NCI-H146 (cell line): ENCODE measurements at places on chromosomes 3 and 15.

DNA sequence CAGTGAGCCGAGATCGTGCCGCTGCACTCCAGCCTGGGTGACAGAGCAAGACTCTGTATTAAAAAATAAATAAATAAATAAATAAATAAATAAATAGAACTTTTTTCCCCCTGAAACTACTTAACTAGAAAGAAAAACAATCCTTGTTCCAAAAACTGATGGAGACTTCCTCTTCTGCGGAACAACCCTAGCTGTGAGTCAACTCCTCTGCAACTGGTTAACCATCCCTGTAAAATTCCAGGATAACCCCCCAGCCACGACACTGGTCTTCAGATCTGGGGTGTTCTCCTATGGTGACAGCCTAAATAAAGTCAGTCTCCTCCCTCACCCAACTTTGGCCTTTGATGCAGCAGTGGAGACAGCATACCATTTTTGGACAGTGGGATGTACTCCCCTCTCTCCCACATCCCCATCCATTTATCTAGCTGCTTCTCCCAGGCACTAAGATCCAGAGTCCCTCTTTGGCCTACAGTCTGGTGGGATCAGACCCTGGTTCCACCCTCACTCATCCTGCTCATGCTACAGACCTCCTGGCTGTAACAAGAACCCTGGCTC is 352.6 kb downstream of the OCA2 start:
- no peak for DNase-seq

GRCh38 chr3:52130966-52131622 is 23.1 kb downstream of the POC1A start:
- DNase-seq = no peak

DNA sequence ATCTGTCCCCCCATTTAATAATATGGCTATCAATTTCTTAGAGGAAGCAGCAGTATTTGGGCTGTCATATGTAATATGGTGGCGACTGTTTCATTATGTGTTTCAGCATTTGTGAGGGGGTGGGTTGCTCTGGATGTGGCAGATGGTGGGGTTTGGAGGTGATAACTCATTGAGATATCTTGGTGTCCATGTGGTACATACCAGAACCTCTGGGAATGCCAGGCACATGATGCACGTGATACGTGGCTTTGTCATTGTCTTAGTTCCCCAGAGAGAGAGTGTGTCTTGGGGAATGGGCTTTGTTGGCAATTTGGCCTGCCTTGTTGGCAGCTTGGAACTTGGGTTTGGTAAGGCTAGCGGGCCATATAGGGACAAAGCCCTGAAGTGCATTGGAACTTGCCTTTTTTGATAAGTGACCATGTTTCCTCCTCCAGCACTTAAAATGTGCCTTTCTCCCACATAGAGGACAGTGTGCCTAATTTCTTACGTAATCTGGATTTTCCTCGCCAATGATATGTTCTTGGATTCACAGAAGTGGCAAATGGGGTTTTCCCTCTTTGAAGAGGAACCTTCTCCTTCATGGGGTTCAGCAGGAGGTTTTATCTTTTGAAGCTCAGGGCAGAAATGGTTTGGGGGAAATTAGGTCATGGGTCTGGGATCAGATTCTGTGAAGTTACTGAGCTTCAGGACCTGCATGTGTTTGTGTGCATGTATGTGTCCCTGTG is 79.5 kb downstream of the DNASE1L3 start:
- DNase-seq = no peak

- peak; percentile 55 for DNase-seq
Measured at GRCh38 chr3:59632760-59633573, 583.1 kb upstream of the CFAP20DC start.

GRCh38 chr3:182562274-182562673 is 231.0 kb upstream of the ATP11B start:
- no peak for DNase-seq

- DNase-seq = no peak
Measured at GRCh38 chr3:28386049-28386448, 37.4 kb upstream of the AZI2 start.

DNA sequence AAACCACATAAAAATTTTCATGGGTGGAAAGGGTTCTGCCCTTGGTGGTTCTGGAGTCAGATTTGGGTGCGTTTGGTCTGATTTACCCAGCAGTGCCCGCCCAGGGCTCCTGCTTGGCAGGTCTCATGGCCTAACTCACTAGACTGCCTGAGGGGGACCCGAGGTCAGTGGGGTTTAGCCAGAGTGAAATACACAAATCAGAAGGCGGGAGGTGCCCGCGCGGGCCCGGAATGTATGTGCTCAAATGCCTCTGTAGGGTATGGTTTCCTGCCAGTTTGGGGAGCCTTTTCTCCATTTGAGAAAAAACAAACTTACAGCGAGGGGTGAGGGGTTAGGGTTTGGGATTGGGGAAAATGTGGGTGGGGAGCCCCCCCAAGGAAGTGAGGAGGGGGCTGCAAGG is 70.9 kb upstream of the POLG start:
- DNase-seq = no peak
